ENCODE measurements at places on chromosomes 2 and 18.
A peak's percentile ranks its signal among the peaks of the same experiment; 100 is the strongest.

- no peak for DNase-seq
Measured at GRCh38 chr2:33099989-33100388, 153.2 kb downstream of the LTBP1 start.

- no peak for DNase-seq
Measured at GRCh38 chr18:75582406-75582821, 154.9 kb upstream of the SMIM21 start.

- no peak for DNase-seq
Measured at GRCh38 chr18:67260841-67261240, 255.7 kb downstream of the DSEL start.

DNA sequence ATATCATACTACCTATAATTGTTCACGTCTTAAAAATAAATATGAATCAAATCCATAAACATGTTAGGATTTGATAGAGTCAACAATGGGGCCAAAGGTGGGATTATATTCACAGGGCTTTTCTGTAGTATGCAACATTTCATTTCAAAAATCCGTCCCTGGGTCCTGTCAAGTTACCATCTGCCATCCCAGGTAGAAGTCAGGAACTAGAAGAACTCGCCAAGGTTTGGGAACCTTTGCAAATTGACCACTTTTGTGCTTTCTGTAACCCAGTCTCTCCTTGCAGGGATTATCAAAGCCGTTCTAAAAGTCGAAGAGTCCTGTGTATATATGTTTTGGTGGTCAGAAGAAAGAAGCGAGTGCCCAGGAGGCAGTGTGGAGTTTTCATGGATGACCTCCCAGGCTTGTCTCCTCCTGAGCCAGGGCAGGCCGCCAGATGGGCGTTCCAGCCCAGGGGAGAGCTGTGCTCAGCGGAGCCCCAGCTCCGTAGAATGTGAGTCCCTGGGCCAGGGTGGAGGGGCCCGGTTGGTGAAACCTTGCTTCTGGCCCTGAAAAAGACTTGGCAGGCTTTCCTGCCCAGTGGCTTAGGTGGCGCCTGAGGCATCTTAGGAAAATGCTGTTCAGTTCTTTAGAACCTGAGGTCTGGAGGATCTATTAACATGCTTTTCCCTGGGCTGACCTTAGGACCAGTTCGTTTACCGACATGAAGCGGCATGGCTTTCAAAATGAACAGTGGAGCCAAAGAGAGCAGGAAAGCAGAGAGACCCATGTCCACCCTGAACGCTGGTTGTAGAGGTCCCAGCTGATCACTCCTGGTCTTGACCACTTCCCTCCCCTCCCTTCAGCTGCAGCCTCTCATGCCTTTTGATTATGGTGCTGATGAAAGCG, 69.2 kb downstream of the LONRF2 start:
- DNase-seq: no peak

DNA sequence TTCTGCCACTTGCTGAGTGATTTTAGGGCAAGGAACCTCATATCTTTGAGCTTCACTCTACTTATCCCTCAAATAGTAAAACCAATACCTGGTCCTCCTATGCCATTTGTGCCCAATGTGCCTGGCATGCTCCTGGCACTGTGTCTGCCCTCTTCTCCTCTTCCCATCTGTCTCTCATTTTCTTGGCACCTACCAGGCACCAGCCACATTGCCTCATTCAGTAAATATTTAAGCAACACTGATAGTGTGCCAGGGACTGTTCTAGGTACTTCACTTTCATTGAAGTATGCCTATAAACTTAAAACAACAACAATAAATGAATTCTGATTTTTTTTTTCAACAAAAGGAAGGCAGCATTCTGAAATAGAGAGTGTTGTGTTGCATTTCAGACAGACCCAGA, 15.1 kb upstream of the BOD1L2 start:
- DNase-seq: no peak

DNA sequence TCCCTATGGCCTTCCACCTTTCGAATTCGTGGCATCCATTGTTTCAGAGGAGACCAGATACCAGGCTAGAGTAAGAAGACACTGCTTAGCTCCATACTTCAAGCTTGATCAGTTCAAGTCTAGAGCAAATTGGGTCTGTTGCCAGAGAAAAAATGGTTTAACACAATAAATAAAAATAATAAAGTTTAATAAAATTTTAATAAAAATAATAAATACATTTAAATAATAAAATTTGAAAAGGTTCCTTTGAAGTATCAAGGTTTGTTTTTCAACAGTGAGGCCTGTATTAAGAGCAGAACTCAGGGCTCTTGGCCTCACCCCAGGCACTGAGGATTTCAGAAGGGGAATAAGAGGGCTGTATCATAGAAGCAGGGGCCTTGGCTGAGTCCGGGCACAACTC, 105.6 kb upstream of the REV1 start:
- no peak for DNase-seq

- DNase-seq: no peak
Measured at GRCh38 chr2:206798000-206798399, 32.6 kb downstream of the FASTKD2 start.

DNA sequence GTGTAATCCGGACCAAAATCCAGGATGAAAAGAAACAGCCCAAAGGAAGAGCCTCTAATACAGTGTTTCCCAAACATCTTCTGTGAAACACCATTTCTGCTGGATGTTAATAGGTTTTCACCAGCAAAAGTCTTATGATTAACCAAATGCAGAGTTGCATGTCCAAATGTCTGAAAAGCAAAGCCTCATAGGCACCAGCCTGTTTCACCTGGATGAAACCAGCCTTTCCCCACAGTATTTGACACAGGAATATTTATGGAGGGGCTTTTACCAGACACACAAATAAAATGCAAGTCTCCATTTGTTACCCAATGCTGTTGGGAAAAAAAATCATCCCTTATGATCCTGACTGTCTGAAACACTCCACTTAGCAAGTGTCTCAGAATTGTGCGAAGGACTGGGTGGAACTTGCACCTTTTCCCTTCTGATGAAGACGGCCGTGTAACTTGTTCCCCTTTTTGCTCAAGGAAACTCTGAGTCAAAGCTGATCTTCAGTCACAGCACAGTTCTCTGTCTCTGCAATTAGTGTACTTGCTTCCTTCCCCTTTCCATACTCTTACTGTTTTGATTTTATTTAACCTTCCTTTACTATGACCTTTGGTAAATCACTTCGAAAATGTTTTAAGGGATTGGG, 70.3 kb upstream of the IL1R2 start:
- DNase-seq: no peak

- DNase-seq: no peak
Measured at GRCh38 chr2:70443726-70444125, 109.9 kb downstream of the TGFA start.

GRCh38 chr18:77392321-77392720, 142.7 kb downstream of the GALR1 start:
- no peak for DNase-seq

GRCh38 chr2:108986916-108987510, 2.0 kb downstream of the EDAR start:
- DNase-seq: no peak

DNA sequence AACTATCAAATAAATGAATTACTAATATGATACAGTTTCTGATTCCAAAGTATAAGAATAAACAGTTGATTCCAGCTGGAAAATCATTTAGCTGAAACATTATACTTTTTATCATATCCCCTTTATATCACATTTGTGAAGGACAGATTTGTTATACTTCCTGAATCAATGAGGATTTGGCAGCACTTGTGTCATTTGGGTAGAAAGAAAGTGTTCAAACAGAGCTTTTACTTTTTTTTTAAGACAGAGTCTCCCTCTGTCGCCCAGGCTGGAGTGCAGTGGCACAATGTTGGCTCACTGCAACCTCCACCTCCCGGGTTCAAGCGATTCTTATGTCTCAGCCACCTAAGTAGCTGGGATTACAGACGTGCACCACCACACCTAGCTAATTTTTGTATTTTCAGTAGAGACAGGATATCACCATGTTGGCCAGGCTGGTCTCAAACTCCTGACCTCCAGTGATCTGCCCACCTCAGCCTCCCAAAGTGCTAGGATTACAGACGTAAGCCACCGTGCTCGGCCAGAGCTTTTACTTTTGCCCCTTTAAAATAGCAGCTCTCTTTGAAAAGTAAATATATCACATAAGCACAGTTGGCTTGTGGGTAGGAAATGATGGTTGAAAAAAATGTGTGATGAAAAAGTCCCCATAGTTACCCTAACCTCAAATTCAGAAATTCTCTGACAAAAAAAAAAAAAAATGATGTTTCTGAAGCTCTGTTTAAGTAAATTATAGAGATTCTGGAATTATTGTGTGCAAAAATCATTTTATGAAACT, 95.2 kb downstream of the DTNA start:
- no peak for DNase-seq

DNA sequence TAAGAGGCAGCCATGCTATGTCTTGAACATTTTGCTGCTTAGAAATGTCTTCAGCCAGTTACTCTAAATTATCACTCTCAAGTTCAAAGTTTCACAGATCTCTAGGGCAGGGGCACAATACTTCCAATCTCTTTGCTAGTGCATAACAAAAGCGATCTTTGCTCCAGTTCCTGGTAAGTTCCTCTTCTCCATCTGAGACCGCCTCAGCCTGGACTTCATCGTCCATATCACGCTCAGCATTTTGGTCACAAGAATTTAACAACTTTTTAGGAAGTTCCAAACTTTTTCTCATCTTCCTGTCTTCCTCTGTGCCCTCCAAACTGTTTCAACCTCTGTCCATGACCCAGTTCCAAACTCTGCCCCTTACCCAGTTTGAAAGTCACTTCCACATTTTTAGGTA, 8.8 kb upstream of the SLC35F5 start:
- no peak for DNase-seq

GRCh38 chr2:158932131-158932645, 36.3 kb upstream of the TANC1 start:
- DNase-seq: no peak

- no peak for DNase-seq
Measured at GRCh38 chr18:47251289-47252120, at the start of gene SKOR2. Gene SKOR2, minus strand, starts transcription at chr18:47251660. Its CDS starts 2,477 bp downstream, at chr18:47249183.

DNA sequence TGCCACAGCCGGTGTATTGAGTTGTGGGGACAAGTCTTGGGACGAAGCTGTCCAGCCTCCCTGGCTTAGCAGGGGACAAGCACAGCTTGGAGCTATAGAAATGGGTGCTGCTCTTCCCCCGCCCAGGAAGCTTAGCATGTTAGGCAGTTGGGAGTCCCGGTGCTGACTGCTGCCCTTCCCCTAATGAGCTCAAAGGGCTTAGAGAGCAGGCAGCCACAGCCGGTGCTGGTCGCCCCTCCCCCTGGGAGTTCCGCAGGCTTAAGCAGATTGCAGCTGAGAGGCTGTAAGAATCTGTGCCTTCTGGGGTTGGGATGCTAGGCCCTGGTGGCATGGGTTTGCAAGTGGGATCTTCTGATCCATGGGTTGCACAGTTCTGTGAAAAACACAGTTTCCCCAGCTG, 237.3 kb downstream of the DCDC2C start:
- no peak for DNase-seq

- peak; percentile 47 for DNase-seq
Measured at GRCh38 chr2:219058541-219059374, 2.0 kb downstream of the IHH start.

DNA sequence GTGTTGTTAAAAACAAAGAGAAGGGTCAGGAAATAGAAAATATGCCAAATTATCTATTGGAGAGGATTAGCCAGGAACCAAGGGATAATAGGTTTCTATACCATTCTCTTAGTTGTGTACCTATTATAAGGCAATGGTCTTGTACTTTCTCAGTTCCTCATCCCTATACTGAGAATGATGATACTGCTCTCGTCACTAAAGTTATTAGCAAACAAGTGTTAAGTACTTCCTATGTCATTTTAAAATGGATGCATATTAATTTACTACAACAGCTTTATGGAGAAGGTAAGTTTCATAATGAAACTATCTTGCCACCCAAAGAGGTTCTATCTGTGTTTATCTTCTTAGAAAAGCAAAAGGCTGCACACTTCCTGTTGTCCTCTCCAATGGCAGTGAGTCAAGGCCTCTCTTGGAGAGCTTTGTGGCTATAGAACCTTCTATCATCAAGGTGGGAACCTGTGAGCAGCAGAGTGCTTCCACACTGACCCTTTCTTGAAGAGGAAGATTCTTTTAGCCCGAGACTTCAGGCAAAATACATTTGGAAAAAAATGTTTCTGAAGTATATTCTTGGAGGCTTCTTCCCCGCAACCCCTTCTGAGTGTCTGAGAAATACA, 460.7 kb upstream of the FANCL start:
- no peak for DNase-seq

DNA sequence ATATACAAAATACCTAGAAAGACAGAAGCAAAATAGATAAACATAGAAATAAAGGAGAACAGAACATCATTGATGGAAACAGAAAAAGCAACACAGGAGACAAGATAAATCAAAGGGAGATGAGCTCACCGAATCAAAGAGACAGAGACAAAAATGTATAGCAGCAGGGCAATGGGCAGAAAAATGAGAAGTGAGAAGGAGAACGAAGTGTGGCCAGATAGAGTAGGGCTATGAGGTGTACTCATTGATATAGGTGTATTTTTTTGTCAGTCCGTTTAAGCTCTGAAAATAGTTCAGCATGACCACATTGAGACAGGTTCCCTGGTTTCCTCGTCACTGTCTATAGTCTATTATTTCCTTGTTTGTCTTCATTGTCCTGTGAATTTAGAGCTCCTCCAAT, 55.1 kb downstream of the SP100 start:
- DNase-seq: no peak

DNA sequence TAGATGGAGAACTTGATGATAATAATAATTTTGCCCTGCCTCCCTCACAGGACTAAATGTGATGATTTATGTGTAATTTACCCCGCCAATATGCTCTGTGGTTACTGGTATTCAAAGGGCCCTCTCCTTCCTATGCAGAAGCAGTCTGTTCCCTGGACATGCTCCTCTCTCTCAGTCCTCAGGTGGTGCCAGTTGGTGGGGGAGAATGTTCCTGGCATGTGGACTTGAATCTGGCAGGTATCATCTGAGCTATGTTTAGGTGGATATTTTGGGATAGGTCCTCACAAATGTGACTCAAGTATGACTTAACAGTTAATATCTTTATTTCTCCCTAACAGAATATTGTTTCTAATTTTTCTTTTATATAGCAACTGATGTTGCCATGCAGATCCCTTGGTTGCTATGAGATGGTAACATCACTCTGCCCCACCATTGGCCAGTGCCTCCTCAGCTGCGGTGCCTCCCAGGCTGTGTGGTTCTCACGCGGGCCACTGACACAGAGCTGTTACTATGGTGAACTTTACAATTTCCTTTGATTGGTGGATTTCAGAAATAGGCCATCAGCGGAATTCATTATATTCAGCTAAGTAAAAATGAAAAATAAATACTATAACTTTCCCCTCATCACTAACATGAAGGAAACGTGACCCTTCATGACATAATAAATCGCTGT, 106.7 kb upstream of the PELI1 start:
- DNase-seq: no peak

DNA sequence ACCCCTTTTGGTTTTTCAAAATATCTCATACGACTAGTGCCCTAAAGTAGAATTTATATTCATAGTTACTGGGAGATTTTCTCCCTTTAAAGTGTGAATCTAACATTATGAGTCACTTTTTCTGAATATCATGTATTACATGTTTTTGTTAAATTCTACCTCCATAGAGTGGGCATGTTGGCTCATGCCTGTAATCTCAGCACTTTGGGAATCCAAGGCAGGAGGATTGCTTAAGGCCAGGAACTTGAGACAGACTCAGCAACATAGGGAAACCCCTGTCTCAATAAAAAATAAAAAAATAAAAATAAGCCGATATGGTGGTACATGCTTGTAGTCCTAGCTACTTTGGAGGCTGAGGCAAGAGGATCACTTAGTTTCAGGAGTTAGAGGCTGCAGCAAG, 45.3 kb upstream of the UNC80 start:
- no peak for DNase-seq

GRCh38 chr18:63476668-63477067, at the start of gene SERPINB5:
Gene SERPINB5, plus strand, starts transcription at chr18:63476958. Its CDS starts 7,471 bp downstream, at chr18:63484429.
- peak; percentile 74 for DNase-seq

- no peak for DNase-seq
Measured at GRCh38 chr2:126614524-126615227, 41.3 kb upstream of the GYPC start.

Measured in T47D (cell line).